Left renal pelvis (tissue), 4 donors: ENCODE measurements at places on chromosomes 16 and 17. TPM values are rescaled to one million over a fixed set of nuclear protein-coding genes. Genes with fewer than 3 reads are reported as not detected.

- DNase-seq = no peak
Observed at GRCh38 chr17:5631958-5632590, 47.8 kb upstream of the NLRP1 start.

DNA sequence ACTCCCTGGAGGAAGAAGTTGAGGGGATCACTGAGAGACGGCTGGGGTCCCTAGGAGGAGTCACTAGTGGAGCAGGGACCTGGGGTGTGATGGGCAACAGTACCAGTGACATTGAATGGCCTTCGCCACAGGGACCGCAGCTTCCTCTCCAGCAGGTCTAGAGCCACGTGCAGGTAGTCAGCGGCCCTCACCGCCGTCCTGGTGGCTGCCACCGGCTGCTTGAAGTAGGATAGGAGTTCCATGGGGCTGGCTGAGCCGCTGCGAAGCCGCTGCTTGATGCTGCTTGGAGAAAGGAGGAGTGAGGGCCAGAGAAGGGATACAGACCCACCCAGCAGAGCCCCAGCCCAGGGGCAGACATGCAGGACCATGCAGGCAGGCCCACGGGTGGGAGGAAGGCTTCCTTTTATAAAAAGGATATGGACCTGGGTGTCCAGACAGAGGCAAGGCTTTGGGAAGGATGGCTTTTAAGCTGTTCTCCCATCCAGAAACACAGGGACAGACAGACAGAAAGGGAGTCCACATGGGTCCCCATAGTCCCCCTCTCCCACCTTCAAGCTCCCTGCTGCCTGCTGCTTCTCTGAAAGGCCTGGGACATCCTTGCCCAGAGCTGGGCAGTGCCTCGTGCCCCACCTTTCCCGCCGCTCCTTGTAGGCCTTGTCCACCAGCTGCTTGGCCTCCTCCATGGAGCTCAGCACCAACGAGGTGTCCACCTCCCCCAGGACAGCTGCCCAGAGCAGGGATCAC lies 827 bp downstream of the MPO start:
- no peak for DNase-seq

- no peak for DNase-seq
Observed at GRCh38 chr17:27535178-27535928, 79.1 kb downstream of the KSR1 start.

- no peak for DNase-seq
Observed at GRCh38 chr17:29255926-29256522, 9.4 kb downstream of the CRYBA1 start.

DNA sequence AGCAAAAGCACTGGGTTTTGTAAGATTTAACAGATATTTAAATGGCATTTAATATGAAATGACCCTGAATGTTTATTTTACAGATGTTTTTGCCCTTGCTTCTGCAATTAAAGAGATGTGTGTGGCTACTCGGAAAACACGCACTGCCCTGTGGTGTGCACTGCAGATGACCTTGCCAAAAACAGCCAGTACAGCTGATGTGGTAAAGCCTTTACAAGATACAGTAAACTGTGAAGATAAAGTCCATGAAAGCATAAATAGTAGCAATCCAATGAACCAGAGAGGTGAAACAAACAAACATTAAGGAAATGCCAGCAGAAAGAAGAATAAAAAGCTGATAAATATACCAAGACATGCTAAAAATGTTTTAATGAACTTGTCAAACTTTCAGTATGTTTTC lies 15.7 kb downstream of the CCDC43 start:
- no peak for DNase-seq

DNA sequence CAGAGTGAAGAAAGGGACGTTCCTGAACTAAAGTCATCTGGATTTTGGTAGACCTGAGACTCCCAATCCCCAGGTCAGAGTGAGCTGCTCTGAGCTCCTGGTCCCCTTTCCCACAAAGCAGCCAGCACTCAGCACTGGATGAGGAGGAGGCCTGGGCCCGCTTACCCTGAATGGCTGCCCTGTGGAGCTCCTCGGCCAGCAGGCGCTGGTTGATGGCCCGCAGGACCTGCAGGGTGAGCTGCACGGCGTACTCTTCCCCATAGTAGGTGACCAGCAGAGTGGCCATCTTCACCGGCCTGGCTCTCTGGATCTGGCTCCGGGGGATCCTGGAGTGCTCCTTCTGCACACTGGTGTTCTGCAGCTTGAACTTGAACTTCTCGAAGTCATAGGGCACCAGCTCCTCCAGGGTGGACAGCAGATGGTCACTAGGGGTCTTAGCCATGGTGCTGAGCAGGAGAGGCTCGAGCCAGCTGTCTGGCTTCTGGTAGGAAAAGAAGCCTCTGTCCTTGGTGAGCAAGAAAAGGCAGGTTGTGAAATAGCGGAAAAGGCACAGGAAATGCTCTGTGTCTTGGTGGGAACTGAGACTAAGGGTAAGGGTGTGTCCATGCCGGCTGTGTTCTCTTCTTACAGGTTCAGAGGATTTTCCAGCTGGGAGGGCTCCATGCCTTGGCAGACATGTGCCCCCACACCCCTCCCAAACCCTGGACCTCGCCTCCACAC lies at the start of gene MEFV:
Gene MEFV (minus strand): TSS at position 488 of the 720 bp plus-strand sequence. CDS start 46 bp downstream, at position 442.
- no peak for DNase-seq

GRCh38 chr16:67865318-67865717 lies 7.5 kb upstream of the EDC4 start:
- no peak for DNase-seq

DNA sequence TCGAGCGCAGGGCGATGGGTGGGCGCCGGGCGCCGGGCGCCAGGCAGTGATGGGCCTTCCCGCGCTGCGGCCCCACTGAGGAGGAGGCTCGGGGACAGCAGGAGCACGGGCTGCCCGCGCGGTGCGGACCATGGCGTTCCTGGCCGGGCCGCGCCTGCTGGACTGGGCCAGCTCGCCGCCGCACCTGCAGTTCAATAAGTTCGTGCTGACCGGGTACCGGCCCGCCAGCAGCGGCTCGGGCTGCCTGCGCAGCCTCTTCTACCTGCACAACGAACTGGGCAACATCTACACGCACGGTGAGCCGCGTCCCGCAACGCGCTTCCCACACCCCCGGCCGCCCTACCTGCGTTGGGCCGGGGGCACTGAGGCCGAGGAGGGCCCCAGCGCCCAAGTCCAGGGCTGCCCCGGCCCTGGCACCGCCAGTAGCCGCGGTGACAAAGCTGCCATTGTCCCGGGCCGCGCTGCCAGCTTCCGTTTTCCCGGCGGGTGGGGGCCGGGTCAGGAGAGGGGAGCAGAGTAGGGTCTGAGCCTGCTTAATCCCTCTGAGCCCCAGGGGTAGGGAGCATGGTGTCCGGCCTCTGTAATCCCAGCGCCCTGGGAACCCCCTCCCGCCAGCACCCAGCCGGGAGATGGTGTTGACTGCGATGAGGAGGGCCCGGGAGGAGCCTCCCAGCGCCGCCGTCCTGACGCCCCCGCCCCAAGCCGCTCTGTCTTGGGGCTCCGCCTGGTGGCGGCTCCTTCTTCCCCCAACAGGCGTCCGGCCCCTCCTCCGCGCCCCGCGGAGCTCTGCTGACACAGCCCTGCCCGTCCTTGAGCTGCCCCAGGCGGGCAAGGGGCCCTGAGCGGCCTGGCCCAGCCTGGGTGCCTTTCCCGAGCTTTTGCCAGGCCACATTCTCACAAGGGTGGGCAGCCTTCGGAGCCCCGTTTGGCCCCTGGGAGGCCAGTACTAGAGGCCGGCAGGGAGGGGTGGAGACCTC lies 685 bp downstream of the PAQR4 start:
- DNase-seq = no peak

DNA sequence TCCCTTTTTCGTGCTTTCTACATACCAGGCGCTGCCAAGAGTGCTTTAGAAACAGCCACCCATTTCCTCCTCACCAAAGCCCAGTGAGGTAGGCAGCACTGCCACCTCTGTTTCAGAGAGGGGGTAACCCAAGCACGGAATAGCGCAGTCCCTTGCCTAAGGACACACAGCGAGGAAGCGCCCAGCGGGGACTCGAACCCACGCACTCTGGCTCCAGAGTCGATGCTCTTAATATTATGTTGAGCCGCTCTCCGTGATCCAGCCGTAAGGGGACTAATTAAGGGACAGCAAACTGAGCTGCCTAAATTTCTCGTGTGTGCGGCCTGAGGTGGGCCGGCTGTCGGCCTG lies 497 bp downstream of the CES1 start:
- DNase-seq = no peak

GRCh38 chr17:31061678-31062077 lies 33.1 kb upstream of the NF1 start:
- no peak for DNase-seq

GRCh38 chr17:8300627-8301242 lies 5.5 kb upstream of the SLC25A35 start:
- no peak for DNase-seq

- no peak for DNase-seq
Observed at GRCh38 chr17:66310528-66311148, 8.2 kb downstream of the PRKCA start.

The KRTAP9-2 gene
- not detected for polyA plus RNA-seq

The DYNLL2 gene
- 58.6 TPM for polyA plus RNA-seq

The TBC1D3E gene
- not detected for polyA plus RNA-seq
